Inflammatory macrophage treated with lipopolysaccharide for 4 hours (primary cell): ENCODE measurements at places on chromosomes 2 and 18.

DNA sequence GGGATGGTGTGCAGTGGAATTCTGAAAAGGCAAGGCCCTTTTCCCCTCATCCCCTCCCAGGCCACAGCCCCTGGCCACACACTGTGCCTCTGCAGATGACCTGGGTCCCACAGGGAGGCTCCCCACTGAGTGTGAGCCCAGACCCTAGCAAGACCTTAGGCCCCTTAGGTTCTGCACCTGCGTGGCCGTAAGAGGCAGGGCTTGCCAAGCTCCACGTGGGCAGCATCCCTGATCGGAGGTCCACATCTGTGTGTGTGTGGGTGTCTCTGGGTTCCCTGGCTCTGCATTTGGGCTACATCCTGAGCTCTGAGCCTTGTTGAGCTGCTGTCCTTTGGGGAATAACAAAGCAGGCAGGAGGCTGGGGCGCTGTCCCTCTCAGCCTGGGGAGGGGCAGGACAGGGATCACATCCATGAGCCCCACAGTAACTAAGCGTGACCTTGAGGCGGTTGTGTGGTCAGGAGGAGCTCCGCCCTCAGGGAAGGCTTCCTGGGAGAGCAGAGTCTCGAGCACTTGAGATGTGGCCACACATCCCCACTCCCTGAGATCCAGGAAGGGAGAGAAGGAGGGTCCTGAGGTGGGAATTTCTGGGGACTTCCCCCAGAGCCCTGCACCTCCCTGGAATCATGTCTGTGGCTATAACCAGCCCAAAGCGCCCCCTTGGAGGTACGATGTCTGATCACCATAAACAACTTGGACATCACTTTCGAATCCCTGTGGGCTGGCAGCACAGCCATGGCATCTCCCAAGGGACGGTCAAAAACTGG is 84.8 kb downstream of the STPG4 start:
- DNase-seq = no peak

GRCh38 chr2:43851011-43851980 is 12.5 kb downstream of the ABCG8 start:
- DNase-seq = no peak

- no peak for DNase-seq
Measured at GRCh38 chr2:8445580-8445979, 236.3 kb upstream of the ID2 start.

DNA sequence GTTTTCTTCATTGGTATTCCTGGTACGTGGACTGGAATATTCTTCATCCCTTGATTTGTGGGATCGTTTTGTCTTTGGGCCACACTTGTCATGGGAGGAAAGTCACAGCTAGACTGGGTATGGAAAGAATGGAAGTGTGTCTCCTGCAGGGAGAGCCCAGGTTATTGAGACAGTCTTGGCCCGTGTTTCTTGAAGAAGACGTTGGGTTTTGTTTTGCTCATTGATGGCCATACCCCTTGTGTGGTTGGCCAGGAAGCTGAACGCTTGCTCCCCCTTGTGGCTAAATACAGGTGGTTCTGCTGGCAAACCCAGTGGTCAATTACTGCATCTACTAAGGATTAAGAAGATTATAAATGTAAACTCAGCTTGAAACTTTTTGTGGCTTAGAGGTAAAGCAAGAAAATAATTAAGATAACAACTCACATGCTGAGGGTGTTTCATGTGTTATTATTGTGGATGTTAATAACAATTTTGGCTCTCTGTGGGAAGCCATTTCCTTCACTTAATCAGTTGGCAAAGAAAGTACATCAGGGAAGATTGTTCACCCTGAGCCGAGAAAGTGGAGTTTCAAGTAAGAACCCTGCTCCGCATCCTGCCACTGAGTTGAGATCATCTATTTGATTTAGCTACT is 91.8 kb downstream of the NEDD4L start:
- peak; percentile 64 for DNase-seq

- DNase-seq = no peak
Measured at GRCh38 chr18:64234321-64234720, 85.4 kb upstream of the LINC00305 start.

DNA sequence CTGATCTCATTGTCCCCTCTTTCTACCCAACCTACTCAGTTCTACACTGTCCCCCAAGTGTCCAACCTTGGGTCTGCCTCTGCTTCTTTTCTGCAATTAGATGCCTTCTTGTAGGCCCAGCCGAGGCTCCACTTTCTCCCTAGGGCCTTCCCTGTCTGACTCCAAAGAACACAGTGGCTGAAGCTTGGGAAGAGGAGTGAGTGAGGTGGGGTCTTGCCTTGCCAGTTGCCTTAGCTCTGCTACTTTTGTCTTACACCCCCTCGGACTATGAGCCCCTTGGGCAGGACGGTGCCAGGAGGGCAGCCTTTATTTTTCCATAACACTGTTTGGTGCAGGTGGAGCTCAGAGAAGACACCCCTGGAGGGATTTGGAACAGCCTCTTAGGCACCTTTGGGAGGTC is 345.1 kb downstream of the CYP26B1 start:
- no peak for DNase-seq

DNA sequence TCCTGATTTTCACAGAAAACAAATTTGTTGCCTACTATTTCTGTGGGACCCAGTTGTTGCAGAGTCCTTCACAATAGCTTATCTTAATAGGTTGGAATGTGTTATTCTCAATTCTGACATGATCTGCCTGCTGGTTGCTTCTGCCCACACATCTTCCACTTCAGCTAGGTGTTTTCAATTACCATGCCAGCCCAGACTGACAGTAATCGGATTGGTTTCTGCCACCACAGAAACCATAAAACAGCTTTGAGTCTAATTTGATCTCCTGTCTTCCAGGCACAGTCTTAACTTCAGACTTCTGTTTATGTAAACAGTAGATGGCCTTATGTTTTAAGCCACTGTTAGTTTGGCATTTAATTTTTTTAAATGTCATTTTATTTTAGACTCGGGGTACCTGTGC is 248.2 kb upstream of the RBMS1 start:
- no peak for DNase-seq

DNA sequence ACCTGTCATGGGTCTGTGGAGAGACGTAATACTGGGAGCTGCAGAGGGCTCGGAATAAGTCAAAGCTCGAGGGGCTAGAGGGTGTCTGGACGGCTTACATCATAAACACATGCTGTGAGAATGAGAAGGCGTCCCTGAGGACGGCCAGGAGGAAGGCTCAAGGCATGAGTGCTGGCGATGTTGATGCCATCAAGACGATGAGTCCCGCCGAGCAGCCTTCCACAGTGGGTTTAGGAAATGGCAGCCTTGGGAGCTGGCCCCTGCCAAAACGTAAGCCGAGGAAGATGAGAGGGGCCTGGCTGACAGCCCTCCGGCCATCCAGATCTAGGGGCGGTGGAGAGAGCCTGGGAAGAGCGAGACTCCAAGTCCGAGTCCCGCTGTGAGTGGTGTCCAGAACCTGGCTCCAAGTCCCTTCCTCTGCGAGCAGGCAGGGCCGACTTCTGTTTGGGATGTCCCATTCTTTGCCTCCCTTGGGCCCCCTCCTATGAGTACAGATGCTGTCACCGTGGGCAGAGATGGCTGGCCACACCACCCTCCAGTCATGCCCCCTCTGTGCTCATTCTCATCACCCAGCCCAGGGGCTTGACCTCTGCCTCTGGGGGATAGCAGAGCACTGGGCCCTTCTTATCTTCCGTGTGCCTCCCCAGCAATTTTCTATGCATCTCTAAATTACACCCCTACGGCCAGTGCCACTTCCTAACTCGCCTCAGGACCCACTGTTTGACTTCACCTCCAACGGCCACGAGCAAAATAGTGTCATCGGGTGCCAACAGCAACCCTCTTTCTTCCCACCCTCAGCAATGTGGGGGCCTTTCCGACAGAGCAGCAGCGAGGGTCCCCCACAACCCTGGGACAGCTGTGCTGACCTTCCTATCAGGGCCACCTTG is 175.7 kb downstream of the FAM210A start:
- no peak for DNase-seq

DNA sequence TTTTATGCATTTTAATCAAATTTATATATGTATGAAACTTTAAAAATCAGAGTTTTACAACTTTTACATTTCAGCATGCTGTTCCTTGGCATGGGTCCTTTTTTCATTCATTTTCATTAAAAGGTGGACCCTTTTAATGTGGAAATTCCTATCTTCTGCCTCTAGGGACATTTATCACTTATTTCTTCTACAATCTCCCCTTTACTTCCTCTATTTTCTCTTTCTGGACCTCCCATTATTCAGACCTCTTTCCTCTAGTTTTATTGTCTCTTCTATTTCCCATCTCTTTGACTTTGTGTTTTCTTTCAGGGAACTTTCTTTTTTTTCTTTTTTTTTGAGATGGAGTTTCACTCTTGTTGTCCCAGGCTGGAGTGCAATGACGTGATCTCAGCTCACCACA is 5.7 kb downstream of the PROC start:
- peak; percentile 24 for DNase-seq

GRCh38 chr2:136332436-136333095 is 214.6 kb upstream of the CXCR4 start:
- DNase-seq = no peak

DNA sequence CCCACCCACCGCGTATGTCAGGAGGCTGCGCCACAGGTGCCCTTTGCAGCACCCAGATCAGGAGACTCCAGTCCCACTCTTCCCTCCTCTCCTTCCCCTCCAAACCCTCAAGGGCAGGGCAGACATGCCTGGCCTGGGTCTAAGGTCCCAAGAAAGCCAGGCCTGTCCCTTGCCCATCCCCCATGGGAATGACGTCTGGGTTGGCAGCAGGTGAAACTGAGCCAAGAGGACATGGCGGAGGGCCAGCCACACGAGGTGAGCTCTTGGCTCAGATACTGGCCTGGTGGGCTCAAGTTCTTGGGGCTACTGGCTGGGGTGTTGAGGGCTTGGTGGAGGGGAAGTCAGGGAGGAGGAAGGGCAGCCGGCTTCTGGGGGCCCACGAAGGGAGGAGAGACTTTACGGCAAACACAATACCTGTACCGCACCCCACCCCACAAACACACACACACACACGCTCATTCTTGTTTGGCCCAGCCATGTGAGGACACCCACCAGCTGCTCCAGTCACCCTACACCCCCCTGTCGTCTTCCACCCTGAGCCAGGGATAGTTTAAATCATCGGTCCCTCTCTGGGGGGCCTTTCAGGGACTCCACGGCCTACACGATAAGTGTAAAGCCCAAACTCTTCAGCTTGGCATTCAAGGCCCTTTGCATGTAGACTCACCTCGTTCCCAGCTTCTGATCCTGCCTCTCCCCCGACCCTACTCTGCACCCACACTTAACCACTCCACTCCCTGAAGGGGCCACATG is 24.1 kb upstream of the TNS1 start:
- DNase-seq = no peak

- no peak for DNase-seq
Measured at GRCh38 chr18:27991391-27991790, 185.5 kb downstream of the CDH2 start.

- DNase-seq = peak; percentile 85
Measured at GRCh38 chr18:8526332-8526731, 82.9 kb upstream of the RAB12 start.

DNA sequence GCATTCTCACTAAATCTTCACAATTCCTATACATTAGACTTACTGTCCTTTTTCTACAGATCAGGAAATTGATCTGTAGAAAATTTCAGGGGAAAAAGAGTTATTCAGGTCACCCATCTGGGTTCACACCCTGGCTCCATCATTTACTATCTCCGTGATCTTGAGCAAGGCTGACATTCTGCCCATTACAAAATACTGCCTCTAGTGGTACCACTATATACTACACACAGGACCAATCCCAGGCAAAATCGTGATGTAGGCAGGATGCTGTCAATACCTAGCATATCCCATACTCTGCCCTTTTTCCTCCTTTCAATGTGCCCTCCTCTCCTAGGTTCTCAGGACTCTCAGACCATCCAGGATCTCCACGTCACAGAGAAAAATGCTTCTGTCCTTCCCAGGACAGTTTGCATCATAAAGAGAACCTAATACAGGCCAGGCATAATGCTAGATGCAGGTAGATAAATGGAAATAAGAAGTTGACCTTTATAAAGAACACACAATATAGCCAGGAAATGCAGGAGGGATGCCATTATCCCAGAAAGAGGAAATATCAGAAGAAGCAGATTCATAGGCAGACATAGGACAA is 101.9 kb downstream of the CDH20 start:
- DNase-seq = no peak

DNA sequence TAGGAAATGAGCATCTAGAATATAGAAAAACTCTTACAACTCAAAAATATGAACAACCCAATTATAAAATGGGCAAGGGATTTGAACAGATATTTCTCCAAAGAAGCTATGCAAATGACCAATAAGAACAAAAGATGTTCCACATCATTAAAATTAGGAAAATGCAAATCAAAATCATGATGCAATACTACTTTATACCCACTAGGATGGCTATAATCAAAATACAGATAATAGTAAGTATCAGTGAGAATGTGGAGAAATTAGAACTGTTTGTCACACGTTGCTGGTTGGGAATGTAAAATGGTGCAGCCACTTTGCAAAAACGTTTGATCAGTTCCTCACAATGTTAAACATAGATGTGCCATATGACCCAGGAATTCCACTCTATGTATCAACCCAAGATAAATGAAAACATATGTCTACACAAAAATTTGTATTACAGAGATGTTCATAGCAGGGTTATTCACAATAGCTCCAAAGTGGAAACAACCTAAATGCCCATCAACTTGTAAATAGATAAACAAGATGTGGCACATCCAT is 558.4 kb downstream of the SLC4A3 start:
- DNase-seq = no peak

DNA sequence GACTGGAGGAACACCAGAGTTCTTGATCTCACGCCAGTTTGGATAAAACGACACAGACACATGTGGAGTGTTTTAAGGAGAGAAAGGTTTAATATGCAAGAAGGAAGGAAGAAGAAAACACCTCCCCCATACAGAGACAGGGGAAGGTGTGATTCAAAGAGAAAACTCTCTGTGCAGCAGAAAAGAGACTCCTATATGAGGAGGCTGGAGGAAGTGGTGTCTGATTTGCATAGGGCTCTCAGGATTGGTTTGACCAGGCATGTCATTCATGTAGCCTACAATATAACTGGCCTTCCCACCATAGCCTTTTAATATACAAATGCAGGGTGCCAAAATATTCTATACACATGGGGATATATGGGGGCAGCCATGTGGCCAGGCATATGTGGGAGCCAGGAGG is 1386.5 kb downstream of the RPIA start:
- no peak for DNase-seq

DNA sequence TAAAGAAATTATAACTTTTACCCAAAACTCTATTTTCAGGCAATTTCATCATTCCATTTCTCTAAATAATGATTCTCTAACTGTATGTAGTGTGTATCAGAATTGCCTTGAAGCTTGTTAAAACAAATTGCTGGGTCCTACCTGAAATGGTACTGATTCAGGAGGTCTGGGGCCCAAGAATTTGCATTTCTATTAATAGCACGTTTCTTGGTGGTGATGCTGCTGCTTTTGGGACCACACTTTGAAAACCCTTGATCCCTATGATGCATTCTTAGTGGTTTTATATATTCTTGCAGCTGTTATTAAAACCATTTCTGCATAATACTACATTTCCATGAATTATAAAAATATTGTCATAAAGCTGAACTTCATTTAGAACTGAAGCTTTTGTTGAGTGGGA is 140.7 kb downstream of the NCK2 start:
- no peak for DNase-seq

GRCh38 chr2:51084750-51085149 is 52.8 kb upstream of the NRXN1 start:
- no peak for DNase-seq
